Substantia nigra (tissue), 51 donors: ENCODE measurements at places on chromosomes 4 and X.

DNA sequence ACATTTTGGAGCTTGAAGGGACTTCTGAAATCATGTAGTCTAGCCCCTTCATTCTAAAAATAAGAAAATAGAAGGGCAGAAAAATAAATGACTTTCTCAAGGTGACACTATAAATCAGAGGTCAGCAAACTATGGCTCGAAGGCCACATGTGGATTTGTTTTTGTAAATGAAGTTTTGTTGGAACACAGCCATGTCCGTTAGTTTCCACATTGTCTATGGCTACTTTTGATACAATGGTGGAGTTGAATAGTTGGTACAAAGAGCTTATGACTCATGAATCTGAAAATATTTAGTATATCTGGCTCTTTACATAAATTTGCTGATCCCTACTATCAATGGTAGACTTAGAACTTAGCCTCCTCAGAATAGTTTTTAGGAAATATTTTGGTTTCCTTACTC, 302.4 kb upstream of the PRPS2 start:
- no peak for DNase-seq

DNA sequence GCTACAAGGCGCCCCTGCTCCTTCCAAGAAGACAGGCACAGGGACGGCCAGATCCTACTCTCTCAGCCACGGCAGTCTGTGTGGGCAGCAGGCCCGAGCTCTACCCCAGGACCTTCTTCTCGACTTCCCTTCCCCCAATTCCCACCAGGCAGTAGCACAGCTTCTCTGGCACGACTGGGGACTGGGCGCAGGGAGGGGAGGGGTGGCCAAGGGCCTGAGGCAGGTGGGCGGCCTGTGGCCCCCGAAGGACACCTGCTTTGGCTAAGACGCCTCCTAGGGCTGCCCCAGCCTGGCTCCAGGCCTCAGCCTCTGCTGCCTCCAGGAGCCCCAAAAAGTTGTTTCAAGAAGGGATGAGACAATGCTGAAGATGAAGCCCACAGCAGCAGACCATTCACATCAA, 24.2 kb upstream of the IRF2 start:
- DNase-seq: no peak

DNA sequence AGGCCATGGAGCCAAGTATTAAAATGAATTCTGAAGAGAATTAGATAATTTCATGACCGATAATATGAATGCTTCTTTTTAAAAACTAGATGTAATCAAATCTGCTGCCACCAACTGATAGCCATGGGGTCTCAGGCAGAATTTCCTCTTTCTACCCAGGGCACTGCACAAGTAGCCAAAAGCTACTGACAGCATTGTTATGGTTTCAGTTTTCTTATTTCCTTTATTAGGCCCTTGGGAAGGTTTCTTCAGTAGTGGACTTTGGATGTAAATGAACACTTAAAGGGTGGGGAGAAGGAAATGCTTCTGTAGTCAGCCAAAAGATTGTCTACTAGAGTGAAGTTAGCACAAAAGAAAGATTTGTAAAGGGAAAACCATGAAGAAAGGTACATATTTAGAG, 686.0 kb downstream of the ADGRL3 start:
- no peak for DNase-seq

DNA sequence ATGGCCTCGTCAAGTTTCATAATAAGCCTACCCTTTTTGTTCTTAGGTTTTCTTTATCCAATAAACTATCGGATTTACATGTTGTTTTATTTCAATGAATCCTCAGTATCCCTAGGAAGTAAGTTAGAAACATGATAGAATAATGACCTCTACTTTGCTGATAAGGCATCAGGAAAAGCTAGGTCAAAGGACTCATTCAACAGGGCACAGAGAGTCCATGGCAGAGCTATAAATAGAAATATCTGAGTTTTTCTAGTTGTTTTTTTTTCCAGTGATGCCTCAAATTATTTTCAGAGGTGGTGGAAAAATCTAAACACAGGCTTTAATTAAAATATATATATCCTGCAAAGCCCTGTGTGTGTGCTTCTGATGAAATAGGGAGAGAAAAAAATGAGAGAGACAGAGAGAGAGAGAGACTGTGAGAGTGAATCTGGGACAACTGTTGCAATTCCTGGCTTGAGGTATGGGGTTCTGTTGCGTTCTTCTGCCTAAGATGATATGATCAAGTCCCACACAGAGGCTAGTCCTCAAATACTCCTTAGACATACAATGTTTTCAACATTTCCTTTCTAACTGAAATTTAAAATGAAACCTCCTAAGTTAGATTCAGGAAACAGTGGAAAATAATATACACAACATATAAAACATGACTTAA, 139.9 kb downstream of the HDX start:
- no peak for DNase-seq

- no peak for DNase-seq
Measured at GRCh38 chr4:77305766-77306165, 148.8 kb downstream of the CCNG2 start.
